ENCODE measurements at places on chromosomes 4 and X.

DNA sequence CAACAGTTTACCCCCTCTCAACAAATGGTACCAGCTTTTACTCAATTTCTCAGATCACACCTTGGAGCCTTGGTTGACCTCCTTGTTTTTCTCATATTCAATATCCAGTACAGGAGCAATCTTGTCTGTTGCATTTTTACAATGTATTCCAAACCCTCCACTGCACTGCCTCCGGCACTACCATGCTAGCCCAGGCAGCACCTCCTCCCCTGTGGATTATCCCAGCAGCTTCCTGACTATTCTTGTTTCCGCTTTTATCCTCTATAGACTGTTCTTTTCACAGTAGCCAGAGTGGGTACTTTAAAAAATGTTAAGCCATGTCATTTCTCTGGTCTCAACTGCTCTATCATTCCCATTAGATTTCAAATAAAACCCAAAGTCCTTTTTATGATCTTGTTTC is 253.4 kb upstream of the GPRIN3 start:
- no peak for DNase-seq

GRCh38 chr4:107603430-107603829 is 116.6 kb downstream of the PAPSS1 start:
- DNase-seq: no peak

GRCh38 chrX:150508451-150509367 is 59.7 kb upstream of the MTM1 start:
- DNase-seq: no peak

- DNase-seq: no peak
These were observed 3.4 kb upstream of the SLC35A2 start for GRCh38 chrX:48914593-48915493.
